ENCODE measurements at places on chromosomes 4 and X.
A peak's percentile ranks its signal among the peaks of the same experiment; 100 is the strongest.

DNA sequence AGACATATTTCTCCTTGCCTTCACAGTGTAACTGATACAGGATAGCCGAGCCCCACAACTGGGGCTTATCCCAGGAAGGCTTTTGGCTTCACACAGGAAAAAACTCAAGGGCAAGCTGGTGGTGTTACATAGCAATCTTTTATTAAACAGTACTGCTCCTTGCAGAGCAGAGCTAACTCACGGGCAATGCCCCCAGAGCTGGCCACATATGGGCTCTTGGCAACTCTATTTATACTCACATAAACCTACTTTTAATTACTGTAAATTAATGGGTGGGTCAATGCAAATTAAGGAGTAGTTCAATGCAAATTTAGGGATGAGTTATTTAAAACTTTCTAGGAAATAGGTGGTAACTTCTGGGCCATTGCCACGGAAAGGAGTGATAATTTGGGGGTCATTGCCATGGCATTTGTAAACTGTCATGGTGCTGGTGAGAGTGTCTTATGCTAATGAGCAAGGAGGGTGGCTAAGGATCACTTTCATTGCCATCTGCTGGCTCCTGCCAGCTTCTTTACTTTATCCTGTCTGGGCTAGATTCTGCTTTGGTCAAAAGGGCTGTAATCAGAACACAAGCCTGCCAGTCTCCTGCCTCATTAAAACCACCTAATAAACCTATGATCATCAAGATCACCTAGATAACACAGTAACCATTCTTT lies 288.8 kb downstream of the CENPC start:
- no peak for DNase-seq

GRCh38 chr4:130154901-130155300 lies 1058.9 kb downstream of the C4orf33 start:
- no peak for DNase-seq

DNA sequence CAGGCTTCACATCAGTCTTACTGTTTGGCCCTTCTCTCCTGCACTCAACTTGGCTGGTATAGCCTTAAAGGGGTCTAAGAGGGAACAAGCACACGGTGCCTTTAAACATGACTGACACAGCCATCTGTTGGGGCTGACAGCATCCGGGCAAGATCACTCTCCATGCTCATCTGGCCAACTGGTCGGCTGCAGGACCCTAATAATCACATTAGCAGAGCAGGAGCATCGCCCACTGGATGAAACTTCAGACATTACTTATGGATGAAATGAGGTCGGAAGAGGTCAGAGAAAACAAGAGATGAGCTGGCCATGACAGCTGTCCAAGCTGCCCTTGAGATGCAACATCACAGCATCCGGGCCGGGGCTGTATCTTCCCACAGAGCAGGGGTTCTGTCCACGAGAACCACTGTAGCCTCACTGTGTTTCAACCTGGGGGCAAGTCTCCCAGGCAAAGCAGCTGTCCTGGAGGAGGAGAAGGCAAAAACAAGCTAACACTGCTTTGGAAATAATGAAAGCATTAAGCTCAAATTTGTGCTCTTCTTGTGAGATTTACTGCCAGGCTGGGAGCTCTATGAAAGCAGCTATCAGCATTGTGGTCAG lies 94.4 kb upstream of the TTC29 start:
- DNase-seq, result no peak

- DNase-seq, result no peak
These were observed 654.2 kb downstream of the PCDH7 start for GRCh38 chr4:31374256-31374960.

- no peak for DNase-seq
These were observed 3.1 kb upstream of the SLBP start for GRCh38 chr4:1715002-1715758.

DNA sequence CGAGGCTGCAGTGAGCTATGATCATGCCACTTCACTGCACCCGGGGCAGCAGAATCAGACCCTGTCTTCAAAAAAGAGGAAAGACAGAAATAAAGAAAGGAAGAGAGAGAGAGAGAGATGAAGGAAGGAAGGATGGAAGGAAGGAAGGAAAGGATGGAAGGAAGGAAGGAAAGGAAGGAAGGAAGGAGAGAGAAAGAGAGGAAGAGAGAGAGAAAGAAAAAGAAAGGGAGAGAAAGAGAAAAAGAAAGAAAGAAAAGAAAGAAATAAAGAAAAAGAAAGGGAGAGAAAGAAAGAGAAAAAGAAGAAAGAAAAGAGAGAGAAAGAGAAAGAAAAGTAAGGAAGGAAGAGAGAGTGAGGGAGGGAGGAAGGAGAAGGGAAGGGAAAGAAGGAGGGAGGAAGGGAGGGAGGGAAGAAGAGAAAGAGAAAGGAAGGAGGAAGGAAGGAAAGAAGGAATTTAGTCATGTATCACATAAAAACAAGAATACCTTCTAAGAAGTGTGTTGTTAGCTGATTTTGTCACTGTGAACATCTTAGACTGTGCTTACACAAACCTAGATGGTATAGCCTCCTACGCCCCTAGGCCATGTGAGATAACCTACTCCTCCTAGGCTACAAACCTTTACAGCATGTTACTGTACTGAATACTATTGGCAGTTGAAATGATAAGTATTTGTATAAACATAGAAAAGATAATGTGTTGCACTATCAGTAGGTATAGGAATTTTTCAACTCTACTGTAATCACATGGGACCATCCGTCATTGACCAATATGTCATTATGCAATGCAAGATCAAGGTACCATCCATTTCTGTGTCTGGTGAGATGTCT lies 17.4 kb upstream of the AFF1 start:
- DNase-seq, result no peak

DNA sequence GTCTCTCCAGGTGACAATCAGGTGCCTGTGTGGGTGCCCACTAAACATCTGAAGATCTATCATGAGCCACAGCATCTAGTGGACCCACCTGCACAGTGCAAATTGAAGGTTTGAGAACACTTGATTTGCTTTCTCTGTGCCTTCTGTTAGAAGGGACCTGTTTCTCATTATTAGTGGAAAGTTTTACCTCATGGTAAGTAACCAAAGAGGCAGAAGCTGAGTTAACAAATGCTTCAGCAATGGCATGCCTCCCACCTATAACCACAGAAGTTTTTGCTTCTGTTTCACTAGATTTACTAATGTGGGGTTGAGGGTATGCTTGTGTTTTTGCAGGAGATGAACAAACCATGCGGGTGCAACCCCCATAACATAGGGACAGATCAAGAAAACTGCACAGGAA lies 297.4 kb upstream of the DKK2 start:
- no peak for DNase-seq

GRCh38 chr4:16952896-16953630 lies 54.6 kb upstream of the LDB2 start:
- DNase-seq, result no peak

- no peak for DNase-seq
These were observed 38.8 kb downstream of the MSN start for GRCh38 chrX:65706041-65706828.

DNA sequence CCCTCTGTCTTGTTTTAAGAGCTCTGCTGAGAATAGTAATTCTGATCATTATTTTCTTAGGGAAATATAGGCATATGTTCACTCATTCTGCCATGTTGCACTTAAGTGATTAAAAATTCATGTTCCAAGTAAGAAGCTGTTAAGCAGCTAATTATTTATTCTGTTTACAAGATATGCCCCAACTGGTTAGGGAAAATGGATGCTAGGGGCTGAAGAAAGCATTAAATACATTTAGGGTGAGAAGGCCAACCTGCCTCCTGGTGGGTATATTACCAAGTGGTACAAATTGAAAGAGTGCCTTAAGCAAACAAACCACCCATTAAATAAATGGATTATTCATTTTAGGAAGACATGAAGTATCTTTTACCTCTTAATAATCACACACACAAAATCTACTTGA lies 392.6 kb upstream of the EPHA5 start:
- DNase-seq, result no peak

DNA sequence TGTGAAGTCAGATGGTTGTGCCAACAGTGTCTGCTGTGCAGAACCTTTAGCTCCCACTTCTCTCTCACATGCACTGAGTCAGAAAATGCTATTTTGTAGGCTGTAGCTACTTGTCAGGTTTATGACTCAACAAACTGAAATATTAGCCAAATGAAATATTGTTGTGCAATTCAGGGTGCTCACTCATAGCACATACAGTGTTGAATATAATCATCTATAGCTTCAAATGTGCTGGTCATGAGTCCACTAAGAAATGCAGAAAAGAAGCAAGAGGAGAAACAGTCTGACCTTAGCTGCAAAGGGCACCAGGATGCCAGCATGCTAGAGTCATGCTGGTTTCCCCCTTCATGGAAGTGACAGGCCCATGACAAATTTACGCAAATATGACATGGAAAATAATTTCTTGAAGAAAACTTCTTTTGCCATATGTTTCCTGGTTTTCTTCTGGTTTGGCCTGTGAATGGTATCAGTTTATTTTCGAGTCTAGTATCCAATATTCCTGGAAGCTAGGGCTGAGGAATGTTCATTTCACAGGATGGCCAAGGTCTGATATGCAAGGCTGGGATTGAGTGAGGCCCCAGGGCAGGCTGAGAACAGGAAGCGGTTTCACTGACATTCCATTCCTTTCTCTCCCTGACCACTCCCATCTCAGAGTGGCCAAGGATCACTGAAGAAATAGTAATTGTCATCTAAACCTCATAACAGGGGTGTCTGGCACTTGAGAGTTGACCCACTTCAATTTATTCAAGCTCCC lies 10.3 kb upstream of the CXCL2 start:
- peak; percentile 67 for DNase-seq

GRCh38 chr4:79663141-79663540 lies 255.1 kb upstream of the GK2 start:
- no peak for DNase-seq

GRCh38 chrX:132750331-132751062 lies 207.9 kb downstream of the HS6ST2 start:
- DNase-seq, result no peak

GRCh38 chr4:126264839-126265238 lies 950.1 kb downstream of the FAT4 start:
- DNase-seq, result no peak

- DNase-seq, result no peak
These were observed 260.7 kb upstream of the SFRP2 start for GRCh38 chr4:154049457-154050181.

DNA sequence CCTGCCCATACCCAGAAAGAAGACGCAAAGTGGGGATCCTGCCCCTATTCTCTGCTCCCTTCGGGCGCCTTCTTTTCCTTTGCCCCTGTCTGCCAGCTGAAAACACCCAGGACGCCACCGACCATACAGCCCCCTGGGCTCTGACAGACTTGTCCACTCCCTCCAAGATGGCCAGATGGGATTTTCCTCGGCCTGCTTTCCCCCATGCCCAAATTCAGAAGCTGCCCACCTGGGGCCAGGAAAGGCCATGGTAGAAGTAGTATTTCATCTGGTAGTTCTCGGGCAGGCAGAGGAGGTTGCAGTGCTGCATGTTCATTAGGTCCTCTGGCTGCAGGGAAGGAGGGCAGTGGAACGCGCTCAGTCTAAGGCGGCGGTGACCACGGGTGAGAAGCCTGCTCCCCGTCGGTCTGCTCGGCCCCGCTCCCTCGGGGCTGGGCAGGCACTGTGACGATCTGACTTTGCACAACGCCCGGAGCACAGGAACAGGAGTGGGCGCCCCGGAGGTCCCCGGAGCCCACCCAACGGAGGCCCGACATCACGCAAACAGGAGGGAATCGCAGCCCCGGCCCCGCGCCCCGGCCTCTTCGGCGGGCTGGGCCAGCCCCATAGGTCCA lies 582 bp downstream of the NAA10 start:
- DNase-seq, result no peak

- no peak for DNase-seq
These were observed 32.9 kb upstream of the DSPP start for GRCh38 chr4:87575408-87575807.

GRCh38 chr4:177447417-177448004 lies 5.3 kb upstream of the AGA start:
- no peak for DNase-seq

DNA sequence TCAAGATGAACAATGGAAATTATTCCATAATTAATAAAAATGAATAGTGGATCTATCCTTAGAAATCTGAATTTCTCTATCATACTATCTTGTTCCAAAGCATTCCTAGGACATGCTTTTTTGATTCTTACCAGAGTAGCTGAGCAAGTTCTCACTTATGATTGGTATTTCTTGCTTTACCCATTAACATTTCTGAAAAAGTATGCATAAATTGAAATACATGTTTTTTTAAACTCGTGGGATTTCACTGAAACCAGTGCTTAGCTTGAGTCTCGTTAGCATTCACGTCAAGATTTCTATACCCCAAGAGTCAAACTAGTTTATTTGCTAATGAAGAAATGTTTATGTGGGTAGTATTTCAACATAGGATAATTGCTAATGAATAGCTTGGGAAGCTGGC lies 89.0 kb downstream of the ELOVL6 start:
- DNase-seq, result no peak

DNA sequence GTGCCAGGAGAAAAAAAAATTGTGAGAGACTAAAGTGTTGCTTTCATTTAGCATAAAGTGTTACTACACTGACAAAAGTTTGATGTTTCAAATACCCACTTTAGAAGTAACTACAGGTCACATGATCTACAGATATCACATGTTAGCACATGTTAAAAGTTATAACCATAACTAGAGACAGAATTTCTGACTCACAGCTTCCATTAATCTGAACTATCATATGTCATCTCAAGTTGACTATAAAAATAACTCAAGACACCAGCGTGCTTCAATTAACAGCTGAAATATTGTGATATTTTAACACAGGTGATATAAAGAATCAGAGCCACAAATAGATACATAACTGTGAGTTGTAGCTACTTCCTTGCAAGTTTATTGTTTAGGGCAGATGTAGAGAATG lies 591.5 kb upstream of the PITX2 start:
- no peak for DNase-seq

- no peak for DNase-seq
These were observed 17.4 kb downstream of the ARHGEF38 start for GRCh38 chr4:105569866-105570236.

- no peak for DNase-seq
These were observed 796.5 kb upstream of the SLIT2 start for GRCh38 chr4:19455196-19455595.

DNA sequence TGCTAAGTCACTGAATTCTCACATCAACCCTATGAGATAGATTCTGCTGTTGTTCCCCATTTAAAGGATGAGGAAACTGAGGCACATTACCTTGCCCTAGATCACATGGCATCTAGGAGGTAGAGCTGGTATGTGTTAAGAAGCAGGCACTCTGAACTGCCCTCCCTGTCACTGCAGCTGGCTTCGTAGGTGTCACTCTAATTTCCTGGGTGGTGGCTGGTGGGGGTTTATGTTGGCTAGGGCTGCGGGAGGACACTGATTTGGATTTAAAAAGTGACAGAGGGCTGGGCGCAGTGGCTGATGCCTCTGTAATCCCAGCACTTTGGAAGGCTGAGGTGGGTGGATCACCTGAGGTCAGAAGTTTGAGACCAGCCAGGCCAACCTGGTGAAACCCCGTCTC lies 93.0 kb downstream of the ARHGAP10 start:
- no peak for DNase-seq

- no peak for DNase-seq
These were observed 18.8 kb upstream of the NWD2 start for GRCh38 chr4:37225778-37226177.

GRCh38 chr4:182807346-182807745 lies 109.8 kb downstream of the DCTD start:
- DNase-seq, result no peak

- no peak for DNase-seq
These were observed 193.7 kb downstream of the SPATA18 start for GRCh38 chr4:52244848-52245247.

Measured in bone marrow (tissue), 2 donors.